Activated CD8-positive, alpha-beta memory T cell treated with anti-CD3 and anti-CD28 coated beads for 1 hour (primary cell): ENCODE measurements at places on chromosomes 3 and 15.

- DNase-seq = no peak
Measured at GRCh38 chr3:17747174-17747889, 4.9 kb upstream of the TBC1D5 start.

DNA sequence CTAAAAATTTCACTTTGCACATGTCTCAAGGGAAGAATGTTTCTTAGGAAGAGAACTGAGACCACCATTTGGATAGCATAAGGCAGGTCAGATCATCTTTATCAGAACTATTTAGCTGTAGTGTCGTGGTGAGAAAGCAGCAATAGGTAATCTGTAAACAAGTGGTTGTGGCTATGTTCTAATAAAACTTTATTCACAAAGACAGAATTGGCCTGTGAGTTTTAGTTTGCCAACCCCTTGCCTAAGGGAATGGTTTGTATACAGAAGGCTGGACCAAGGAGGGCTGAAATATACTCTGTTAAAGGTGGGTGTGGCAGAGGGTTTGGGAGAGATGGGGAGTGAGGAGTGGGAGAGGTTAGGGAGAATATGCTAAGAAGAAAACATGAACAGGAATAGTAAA is 10.6 kb upstream of the RBM5 start:
- no peak for DNase-seq

- DNase-seq = no peak
Measured at GRCh38 chr3:127208483-127209100, 15.7 kb downstream of the PRR23E start.

DNA sequence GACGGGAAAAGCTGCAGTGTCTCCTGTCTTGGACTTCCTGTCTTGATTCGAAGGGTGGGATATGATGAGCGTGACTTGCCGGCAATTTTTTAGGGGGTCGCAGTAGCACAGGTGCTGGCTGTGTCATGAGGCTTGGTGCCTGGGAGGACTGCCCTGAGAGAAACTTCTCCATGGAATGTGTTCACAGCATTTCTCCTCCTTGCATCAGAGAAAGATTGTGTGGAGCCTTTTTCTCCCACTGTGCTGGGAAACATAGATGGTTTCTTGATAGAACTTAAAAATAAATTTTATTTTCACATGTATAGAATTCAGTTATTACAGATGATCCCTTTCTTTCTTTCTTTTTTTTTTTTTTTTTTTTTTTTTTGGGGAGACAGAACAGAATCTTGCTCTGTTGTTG is 121.4 kb downstream of the KLHL25 start:
- no peak for DNase-seq

DNA sequence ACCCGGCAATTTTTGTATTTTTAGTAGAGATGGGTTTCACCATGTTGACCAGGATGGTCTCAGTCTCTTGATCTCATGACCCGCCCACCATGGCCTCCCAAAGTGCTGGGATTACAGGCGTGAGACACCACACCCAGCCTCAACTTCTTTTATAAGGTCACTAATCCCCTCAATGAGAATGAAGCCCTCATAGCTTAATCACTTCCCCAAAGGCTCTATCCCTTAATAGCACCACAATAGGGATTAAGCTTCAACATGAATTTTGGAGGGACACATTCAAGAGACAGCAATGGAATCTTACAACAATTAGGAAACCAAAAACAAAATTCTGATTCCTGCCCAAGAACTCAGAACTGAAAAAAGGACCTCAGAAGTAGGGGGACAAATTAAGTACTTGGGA is 126.8 kb downstream of the ATP1B3 start:
- DNase-seq = no peak

- no peak for DNase-seq
Measured at GRCh38 chr15:29420188-29420587, 150.6 kb upstream of the NSMCE3 start.

GRCh38 chr3:49761661-49762060 is 24.7 kb downstream of the IP6K1 start:
- DNase-seq = no peak

GRCh38 chr3:173552526-173552925 is 155.0 kb downstream of the NLGN1 start:
- DNase-seq = no peak

- DNase-seq = no peak
Measured at GRCh38 chr15:65870889-65871533, 1.7 kb downstream of the RAB11A start.

- no peak for DNase-seq
Measured at GRCh38 chr3:148681080-148681479, 16.6 kb upstream of the AGTR1 start.

- no peak for DNase-seq
Measured at GRCh38 chr15:49697121-49697520, 76.3 kb downstream of the DTWD1 start.

- no peak for DNase-seq
Measured at GRCh38 chr15:69074843-69075224, 60.3 kb downstream of the NOX5 start.

DNA sequence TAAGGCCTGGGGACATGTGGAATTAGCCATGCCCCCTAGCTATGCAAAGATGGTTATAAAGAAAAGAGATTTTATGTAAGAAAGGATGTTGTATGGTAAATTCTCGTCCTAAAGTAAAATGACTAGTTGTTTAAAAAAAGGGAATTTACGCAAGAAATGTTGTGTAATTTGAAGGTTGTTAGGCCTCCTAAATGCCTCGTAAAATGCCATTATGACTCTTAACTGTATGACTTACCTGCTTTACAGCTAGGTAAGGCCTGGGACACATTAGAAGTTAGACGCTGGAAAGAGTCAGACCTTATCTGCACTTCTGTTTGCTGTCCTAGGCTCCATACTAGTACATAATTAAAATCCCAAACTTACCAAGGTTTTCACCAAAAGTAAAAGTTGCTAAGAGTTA is 17.5 kb upstream of the HHATL start:
- DNase-seq = no peak

DNA sequence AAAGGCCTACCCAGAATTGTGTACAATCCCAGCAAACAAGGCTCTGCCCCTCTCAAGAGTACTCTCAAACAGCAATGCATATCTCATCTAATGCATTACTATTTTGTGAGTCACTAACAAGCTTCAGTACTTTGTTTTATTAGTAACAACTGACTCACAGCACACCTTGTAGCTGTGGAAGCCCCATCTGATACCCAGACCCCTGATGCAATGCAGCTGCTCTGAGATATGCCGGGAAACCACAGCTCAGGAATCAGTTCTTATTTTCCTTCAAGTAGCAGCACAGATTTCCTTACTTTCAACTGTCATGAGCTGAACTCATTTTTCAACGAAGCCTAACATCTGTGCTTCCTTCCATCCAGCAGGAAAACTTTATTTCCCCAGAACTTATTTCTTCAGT is 37.8 kb downstream of the CCNL1 start:
- no peak for DNase-seq

GRCh38 chr3:185317674-185318073 is 45.3 kb upstream of the MAP3K13 start:
- DNase-seq = no peak

- no peak for DNase-seq
Measured at GRCh38 chr3:55461896-55462295, 25.2 kb downstream of the WNT5A start.

- no peak for DNase-seq
Measured at GRCh38 chr3:150180334-150180733, 209.6 kb upstream of the PFN2 start.
